ENCODE measurements at places on chromosomes 11 and 22. TPM values are rescaled to one million over a fixed set of nuclear protein-coding genes. Genes with fewer than 3 reads are reported as not detected.
A peak's percentile ranks its signal among the peaks of the same experiment; 100 is the strongest.

GRCh38 chr22:50739894-50740293 lies 1.9 kb downstream of the ACR start:
- DNase-seq = no peak

GRCh38 chr11:33475993-33476392 lies 218.8 kb downstream of the HIPK3 start:
- no peak for DNase-seq

GRCh38 chr11:82998697-82999096 lies 73.0 kb downstream of the RAB30 start:
- DNase-seq = no peak

DNA sequence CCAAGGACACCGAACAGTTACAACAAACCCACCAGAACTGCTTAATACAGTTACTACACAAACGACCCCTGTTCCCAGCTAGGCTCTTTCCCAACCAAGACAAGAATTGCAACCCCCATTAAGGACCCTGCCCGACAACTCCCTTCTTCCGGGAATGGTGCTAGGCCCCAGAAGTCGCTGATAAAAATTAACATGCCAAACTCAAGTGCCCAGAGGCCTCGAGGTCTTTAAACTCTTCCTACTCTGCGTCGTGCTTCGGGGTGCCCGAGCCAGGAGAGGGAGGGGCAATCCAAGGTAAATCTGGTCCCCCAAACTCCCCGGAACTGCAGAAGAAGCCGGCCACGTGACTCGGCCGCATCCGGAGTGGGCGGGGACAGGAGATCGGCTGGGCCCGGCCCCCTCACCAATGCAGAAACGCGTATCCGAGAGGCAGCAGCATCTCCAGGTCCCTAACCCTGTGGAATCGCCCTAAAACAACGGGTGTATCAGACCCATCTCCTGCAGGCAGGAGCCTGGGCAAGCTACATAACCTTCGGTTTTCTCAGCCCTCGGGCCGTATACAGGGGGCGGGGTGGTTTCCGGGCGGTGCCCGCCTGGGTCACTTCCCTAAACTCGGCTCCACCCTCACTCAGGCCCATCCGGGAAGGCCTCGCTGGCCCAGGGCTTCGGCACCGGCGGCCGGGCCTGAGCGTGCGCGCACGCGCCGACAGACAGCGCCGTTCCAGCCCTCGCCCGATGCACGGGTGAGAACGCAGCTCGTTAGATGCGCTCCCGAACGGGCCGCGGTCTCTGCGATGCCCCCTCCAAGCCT lies 1.1 kb downstream of the CFL1 start:
- peak; percentile 87 for DNase-seq

DNA sequence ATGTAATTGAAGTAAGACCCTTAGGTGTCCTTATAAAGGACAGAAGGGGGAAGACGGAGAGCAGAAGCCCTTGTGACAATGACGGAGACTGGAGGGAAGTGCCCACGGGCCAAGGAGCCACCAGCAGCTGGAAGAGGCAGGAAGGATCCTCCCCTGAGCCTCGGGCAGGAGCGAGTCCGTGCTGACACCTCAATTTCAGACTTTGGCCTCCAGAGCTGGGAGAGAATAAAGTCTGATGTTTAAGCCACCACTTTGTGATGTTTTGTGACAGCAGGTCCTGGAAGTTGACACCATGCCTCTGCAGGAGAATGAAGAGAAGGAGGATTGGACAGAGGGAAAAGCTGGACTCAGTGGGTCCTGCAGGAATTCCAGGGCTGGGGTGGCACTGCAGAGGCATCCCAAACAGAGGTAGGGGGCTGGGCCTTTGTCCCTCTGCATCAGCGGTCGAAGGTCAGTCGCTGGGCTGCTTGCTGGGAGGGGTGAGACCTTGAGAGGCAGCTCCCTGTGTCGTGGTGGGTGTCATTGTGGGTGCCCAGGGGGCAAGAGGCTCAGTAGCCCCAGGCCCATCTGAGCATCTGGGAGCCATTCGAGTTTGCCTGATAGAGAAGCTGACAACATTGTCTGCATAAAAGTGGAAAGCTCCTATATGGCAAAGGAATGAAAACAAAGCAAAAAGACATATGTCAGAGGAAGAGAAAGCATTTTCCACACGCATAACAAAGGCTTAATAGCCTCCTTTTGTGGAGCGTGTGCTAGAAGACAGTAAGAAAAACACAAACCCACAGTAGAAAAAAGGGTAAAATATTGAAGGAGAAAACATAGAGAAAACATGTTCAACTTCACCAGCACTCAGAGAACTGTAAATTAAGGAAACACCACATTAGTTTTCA lies 68.8 kb downstream of the RTL6 start:
- DNase-seq = peak; percentile 53

DNA sequence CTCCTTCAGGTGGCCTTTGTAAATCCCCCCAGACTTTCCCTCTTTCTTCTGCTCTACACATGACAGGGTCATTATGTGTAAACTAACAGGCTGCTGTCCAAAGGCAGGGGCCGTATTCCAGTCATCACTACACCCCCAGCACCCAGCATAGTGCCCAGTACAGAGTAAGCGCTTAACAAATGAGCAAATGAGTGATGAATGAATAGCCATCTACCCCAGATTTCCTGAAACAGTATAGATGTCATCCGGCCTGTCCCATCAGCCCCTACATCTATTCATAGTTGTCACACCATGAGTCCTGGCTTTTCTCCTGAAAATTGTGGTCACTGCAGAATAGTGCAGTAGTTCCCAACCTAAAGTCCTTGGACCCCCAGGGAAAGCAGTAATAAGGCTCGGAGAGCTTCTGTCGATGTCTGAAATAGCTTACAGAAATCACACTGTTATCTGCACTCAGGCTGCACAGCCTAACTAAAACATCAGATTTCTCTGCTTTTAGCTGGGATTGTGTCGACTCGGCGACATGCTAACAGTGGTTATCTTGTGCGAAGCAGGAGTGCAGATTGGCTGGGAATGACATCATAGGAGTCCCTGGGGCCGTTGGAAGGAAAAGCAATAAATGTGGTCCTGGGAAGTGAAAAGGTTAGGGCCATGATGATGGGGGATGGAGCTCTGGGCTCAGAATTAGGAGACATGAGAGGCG lies 143.8 kb upstream of the NECTIN1 start:
- no peak for DNase-seq

DNA sequence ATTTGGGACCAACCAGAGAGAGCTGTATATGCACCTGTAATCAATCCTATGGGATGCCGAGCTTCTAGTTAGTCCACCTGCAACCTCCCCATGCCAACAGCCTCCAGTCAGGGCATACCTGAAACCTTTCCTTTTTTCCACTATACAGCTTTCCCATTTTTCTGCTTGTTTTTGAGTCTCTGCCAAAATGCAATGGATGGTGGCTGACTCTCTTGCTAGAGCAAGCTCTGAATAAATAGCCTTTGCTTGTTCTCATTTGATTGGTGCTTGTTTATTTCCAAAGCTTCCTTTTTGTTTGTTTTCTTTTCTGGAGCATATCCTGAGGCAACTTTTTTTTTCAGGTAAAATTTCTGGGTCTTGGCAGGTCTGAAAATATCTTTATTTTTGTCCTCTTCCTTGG lies 58.0 kb upstream of the PLET1 start:
- no peak for DNase-seq

- no peak for DNase-seq
Observed at GRCh38 chr22:42693055-42693762, 27.5 kb downstream of the A4GALT start.

GRCh38 chr11:91047882-91048281 lies 825.0 kb upstream of the CHORDC1 start:
- DNase-seq = no peak

CDC42BPG gene
- 0.50 TPM for total RNA-seq

ELMOD1 gene
- 0.18 TPM for total RNA-seq

NNMT gene
- total RNA-seq = 69.7 TPM

RTN4RL2 gene
- total RNA-seq = 0.58 TPM

RAB39A gene
- total RNA-seq = 0.79 TPM
